ENCODE measurements at places on chromosomes 6 and 20. TPM values are rescaled to one million over a fixed set of nuclear protein-coding genes. Genes with fewer than 3 reads are reported as not detected.

DNA sequence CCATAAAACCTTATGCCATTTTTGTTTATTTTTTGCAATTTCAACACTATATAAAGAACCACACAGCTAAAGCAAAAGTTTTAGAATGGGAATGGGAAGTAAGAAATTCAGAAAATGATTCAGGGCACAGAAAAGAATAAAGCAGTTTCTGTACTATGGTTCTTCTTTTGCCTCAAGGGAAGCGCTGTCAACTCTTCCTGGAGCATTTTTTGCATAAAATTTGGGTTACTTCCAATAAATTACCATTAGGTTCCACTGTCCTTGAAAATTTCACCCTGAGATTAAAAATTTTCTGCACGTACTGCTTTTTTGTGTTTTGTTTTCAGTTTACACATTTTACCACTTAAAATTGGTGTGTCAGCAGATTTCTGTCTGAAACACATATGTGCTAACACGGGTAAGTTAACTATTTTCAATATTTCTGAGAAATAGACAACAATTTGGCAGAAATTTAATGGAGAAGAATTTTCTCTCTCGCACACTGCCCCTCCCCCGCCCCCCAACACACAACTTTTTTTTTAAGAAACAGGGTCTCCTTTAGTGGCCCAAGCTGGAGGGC, 79.6 kb downstream of the ADAT2 start:
- DNase-seq, result no peak

- no peak for DNase-seq
Observed at GRCh38 chr6:151286214-151286613, 46.4 kb downstream of the AKAP12 start.

DNA sequence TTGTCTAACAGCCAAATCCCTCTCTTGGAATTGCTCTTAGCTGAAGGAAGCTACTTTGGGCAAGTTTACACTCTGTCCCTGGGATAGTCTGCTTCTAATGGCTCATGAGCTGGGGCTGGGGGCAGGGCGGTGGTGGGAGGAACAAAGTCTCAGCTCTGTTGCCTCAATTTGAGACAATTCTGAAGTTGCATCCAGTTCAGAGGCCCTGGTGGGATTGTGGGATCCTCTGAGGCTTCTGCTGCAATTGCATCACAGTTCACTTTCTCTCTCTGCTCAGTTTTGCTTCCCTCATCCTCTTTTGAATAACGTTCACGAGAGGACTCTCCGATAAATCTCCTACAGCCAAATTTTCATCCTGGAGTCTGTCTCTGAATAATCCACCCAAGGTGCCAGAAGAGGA, 440.6 kb upstream of the SLC35B3 start:
- DNase-seq, result no peak

DNA sequence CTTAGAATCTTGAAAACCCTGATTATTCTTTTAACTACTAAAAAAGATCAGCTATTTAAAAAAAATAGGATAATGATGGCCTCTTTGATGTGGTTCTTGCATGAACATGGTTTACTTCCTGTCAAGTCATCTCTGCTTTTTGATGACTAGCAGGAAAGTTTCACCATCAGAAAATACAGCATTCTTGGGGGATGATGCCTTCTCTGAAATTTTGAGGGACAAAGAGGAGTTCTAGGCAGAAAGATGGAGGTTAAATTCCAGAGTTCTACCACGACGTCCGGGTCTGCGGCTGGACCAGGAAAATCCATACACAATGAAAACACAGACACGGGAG, 130.4 kb downstream of the OLIG3 start:
- no peak for DNase-seq

GRCh38 chr6:134974370-134974769, 24.5 kb upstream of the ALDH8A1 start:
- DNase-seq, result no peak

- no peak for DNase-seq
Observed at GRCh38 chr20:59774921-59775686, 158.3 kb downstream of the SYCP2 start.

- peak; percentile 48 for DNase-seq
Observed at GRCh38 chr6:12288211-12288618, 1.9 kb upstream of the EDN1 start.

- no peak for DNase-seq
Observed at GRCh38 chr20:57897156-57897874, 187.5 kb upstream of the PMEPA1 start.

RAB23 gene
- total RNA-seq, result 11.2 TPM

SLC26A8 gene
- total RNA-seq, result not detected
